ENCODE measurements at places on chromosomes 16 and 17.

GRCh38 chr16:57900796-57901479, 70.0 kb downstream of the CNGB1 start:
- DNase-seq, result no peak

DNA sequence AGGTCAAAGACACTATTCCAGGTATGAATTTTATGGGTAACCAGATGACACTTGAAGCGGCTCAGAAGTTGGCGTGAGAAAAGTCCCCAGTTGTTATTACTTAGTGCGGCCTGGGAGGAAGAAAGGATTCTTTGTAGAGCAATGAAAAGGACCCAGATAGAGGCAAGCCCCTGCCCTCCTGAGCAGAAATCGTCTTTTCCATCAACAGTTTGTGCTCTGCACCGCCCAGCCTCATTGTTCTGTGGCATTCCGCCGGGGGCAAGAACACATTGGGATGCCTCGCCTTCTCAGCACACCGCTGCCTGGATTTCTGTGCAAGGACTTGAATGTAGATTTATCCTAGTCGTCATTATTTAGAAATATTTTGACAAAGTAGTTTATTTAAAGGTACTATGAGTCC, 32.7 kb upstream of the CRHR1 start:
- no peak for DNase-seq

DNA sequence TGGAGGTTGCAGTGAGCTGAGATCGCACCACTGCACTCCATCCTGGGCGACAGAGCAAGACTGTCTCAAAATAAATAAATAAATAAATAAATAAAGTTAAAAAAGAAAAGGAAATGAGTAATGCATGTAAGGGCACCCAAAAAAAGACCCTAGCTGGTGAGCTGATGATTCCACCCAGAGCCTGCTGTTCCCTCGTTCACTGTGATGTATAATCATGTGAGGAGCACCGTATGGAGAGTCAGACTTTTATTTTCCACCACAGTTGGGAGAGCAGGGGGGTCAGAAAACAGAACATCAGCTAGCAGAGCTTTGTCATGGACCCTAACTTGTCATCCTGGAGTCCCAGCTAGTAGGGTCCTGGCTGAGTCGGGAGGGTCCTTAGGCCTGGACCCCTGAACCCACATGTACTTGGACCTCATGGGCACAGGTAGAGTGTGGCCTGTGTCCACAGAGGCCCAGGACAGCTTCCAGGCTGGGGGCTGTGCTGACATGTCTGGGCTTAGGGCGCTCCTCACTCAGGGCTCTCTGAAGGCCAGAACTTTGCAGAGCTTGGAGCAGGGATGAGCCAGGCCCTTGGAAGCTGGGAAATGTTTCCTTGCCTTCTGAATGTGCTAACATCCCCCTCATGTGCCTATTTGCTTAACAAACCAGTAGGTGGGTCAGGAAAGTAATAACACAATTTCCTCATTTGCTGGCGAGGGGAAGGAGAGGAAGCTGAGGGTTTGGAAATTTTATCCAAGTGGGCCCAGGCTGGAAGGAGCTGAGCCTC, 18.8 kb upstream of the LASP1NB start:
- no peak for DNase-seq

DNA sequence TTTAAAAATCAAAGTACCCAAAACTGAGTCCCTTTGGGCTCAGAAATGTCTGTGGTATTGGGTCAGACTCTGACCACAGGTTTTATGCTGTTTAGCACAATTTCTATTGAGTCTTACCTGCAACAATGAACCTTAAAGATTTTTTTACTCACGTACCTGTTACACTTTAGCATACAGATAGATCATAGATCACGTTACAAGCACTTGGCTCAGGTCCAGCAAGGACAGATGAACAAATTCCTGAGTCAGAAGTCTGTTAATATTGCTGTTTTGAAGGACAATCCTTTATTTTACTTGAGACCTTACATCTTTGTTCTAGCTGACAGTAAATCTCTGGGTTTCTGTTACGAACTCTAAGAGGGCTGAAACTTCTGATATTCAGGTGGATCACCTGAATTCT, 12.8 kb downstream of the SLC7A6OS start:
- DNase-seq, result no peak

- no peak for DNase-seq
Measured at GRCh38 chr16:89452241-89452640, 38.1 kb downstream of the ANKRD11 start.

DNA sequence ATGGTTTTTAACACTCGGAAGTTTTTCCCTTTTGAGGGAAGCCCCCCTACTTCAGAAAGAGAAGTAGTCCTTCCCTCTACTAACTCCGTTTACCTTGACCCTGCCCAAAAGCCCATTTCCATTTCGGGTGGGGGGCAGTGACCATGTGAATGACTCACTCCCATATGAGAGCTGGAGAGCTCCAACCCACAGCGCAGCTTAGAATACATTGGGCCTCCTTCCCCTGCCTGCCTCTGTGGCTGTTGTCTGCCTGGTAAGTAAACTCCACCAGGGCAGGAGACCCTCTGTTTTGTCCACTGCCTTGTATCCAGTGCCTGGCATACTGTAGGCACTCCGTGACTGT, 985 bp downstream of the SGSM2 start:
- DNase-seq, result peak; percentile 49

DNA sequence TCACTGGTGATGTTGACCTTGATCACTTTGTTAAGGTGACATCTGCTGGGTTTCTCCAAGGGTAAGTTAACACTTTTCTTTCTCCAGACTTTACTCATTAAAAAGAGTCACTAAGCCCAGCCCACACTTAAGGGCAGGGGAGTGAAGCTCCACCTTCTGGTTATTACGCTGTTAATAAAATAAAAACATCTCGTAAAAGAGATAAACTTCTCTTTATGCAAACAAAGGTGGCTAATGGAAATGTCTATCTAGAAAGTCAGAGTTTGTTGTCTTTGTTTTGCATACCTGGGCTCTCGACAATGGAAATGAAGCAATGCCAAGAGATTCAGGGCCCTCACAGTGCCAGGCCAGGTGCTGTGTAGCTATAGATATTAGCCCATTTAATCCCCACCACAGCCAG, 134.4 kb downstream of the ZFHX3 start:
- DNase-seq, result no peak

DNA sequence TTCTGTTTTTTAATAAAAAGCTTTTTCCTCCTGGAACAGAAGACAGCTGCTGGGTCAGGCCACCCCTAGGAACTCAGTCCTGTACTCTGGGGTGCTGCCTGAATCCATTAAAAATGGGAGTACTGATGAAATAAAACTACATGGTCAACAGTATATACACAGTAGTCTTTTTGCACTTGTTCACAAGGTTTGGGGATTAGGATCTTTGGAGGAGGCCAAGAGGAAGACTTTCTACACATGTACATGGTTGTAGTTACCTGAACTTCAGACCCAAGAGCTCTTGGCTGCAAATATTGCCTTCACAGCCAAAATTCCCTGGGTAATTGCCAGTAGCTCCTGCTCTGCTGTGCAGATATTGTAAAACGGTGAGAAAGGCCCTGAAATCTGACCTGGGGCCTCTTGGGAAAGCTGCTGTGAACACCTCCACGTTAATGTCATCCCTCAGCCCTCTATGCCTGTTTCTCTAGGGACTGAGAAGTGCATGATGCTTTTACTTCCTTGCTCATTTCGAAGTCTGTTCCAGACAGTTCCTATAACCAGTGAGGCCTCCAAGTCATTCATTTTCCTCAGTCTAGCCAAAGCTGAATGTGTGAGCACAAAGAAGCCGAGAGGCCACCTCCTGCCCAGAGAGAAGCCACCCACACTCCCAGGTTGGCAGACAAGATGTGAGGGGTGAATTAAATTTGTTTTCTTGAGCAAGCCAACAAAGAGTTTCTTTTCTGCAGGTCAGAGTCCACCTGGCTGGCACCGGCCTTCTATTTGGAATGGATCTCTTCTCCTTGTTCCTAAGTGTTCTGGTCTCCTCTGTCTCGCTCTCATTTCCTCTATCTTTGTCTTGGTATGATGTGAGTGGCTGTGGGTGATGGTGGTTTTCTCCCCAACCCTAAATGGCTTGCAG, 15.9 kb downstream of the ANKRD40 start:
- DNase-seq, result no peak

DNA sequence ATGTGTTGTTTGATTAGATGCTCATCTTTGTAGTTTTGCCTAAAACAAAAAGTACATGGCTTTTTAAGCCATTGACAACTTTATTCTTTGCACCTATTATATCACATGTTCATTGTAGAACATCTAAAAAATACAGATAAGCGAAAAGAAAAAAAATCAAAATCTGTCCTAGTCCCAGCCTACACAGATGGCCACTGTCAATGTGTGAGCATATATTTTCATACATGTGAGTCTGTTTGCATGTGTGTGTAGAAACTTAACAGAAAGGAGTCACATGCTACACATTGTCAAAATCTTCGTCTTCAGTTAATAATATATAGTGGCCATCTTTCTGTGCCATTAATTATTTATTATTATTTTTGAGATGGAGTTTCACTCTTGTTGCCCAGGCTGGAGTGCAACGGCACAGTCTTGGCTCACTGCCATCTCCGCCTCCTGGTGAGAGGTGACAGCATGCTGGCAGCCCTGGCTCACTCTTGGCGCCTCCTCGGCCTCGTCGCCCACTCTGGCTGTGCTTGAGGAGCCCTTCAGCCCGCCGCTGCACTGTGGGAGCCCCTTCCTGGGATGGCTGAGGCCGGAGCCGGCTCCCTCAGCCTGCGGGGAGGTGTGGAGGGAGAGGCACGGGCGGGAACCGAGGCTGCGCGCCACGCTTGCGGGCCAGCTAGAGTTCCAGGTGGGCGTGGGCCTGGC, 68.5 kb upstream of the AMZ2 start:
- no peak for DNase-seq

DNA sequence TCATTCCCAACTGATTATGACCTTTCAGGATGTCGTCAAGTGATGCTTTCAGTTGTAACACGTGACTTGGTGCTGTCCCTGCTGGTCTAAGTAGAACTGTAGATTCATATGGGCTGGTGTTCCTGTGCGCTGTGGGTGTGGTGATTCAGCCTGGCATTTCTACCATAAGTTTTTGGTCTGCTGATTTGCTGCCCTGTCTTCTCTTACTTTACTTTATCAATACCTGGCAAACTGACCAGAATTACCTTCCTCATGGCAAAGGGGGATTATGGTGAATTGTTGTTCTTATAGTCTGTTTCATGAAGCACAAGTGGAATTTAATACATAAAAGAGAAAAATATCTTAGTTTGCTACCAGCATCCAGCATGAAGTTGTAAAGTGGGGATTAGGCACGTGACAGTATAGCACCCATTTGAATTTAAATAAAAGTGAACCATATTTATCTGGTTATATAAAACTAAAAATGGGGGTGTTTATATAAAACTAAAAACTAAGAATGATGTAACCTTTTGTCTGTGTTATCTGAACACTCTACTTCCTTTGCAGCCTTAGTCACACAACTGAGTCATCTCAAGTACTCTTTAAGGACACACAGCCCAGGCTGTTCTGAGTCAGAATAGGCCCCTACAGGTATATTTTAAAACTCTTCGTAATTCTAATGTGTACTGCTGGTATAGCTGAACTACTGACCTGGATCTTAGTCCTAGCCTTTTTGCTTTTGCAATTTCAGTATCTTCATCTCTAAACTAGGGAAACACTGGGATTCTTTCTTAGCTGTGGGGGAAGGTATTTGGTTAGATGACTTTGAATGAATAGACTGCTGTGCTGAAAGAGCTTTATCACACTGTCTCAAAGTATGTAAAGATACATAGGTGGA, 28.3 kb downstream of the TTC19 start:
- DNase-seq, result no peak

DNA sequence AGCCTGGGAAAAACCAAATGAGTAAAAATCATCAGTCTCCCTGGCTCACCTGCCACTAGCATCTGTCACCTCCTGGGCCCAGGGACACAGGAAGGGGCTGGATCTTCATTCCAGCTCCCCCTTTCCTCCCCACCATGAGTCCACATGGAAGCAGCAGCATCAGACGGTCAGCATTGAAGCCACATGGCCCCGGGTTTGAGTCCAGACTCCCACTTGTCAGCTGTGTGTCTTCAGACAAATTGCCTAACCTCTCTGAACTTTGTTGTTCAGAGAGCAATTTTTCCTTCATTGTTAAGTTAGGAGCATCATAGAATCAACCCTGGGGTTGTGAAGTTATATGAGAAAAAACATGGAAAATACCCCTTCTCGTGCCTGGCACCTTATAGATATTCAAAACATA, 10.7 kb downstream of the CACNG4 start:
- DNase-seq, result no peak

DNA sequence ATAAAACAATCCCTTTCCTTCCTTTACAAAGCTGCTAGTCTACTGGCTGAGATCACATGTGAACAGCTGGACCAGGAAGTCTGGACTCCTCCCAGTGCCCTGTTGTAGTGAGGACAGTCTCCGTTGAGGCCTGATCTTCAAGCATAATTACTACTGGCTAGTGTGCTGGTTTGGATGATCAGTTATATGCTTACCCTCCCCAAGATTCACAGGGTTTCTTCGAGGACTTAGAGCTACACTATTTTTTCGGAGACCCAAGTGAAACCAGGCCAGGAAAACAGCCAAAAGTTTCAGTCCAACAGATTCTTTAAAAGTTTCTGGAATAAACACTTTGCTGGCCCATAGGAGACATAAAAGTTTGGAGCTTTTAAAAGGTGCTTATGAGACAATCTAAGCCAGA, 194.9 kb upstream of the CDH11 start:
- DNase-seq, result no peak

DNA sequence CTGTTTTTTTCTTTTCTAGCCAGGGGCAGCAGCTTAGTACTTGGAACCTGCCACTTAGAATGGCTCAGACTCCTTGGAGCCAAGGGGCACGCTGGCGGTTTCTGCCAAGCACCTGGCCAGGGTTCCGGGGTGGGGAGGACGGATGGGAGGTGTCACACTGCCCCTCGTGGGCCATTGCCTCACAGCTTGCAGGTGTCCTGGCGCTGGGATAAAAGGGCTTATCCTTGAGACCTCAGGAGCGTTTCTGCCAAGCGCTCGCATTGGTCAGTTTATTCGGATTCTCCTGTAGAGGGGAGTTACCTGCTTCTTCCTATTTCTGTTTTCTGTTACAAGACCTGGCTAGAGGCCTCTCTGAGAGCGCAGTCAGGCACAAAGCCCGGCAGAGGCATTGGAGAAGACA, 234.6 kb downstream of the MSI2 start:
- peak; percentile 40 for DNase-seq

- no peak for DNase-seq
Measured at GRCh38 chr16:66651474-66651765, 45.1 kb downstream of the CMTM4 start.

DNA sequence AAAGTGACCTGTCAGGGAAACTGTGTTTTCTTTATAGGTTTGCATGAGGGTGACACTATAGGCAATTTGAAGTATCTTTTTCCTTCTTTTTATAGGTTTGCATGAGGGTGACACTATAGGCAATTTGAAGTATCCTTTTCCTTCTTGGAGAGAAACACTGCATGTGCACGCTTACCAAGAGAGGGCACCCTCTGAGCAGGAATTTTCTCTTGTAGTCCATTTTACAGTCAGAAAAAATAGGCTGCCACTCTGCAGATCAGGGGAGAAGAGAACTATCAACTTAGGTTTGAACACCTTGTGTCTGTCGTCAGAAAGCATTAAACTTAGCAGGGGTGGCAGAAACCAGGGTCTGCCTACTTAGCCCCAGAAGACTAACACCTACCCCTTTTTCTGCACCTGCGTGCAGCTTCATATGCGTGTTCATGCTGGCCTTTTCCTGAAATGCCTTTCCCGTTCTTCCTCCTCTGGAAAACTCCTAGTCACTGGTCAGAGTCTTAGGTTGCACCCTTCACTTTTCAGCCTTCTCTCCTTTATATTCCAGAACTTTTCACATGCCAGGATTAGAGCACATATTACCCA, 16.4 kb upstream of the SMIM36 start:
- DNase-seq, result peak; percentile 75

- no peak for DNase-seq
Measured at GRCh38 chr17:61330174-61331150, 69.2 kb upstream of the TBX2 start.

- DNase-seq, result peak; percentile 92
Measured at GRCh38 chr17:74454197-74455024, 12.0 kb upstream of the CD300A start.

Data from GM23338 (cell line).